ENCODE measurements at places on chromosomes 2 and 18.

GRCh38 chr2:226683196-226683595, 116.4 kb downstream of the IRS1 start:
- DNase-seq = no peak

DNA sequence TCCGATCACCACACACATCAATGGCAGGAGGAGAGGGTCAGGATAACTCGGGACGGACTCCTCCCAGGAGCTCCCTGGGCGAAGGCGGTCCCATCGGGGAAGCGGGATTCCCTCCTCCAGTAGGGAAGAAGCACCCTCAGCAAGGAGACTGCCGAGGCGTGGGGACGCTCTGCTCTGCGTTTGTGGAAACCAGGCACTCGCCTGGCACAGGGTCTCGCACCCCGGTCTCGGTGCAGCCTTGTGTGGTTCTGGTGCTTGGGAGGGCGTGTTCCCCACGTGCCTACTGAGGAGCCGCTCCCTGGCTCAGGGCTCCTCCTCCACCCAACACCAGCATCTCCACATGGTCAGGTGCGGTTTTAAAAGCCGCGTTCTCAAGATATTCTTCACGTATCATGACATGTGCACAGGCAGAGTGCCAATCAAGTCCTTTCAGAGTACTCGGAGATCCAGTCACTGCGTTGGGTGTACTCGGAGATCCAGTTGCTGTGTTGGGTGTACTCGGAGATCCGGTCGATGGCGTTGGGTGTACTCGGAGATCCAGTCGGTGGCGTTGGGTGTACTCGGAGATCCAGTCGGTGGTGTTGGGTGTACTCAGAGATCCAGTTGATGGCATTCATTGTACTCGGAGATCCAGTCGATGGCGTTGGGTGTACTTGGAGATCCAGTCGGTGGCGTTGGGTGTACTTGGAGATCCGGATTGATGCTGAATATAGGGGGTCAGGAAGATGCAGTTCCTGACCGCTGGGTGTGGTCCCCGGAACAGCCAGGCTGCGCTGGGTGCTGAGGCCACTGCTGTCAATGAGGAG, 117.5 kb downstream of the RTP5 start:
- DNase-seq = no peak

- DNase-seq = no peak
Measured at GRCh38 chr2:149075853-149076252, 37.4 kb downstream of the LYPD6B start.

DNA sequence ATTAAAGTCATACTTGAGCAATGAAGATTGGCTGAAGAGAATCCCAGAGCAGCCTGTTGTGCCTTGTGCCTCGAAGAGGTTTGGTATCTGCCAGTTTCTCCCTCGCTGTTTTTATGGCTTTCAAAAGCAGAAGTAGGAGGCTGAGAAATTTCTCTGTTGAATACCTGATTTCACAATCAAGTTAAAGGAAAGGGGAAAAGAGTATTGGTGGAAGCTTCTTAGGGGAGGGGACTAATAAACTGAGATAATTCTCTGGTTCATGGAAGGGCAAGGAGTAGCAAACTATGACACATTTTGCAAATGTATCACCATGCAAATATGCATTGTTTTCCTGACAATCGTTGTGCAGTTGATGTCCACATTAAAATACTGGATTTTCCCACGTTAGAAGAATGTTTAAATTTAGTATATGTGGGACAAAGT, at the start of gene IL1B:
Gene IL1B, minus strand, starts transcription at position 85 of the 423 bp plus-strand sequence. CDS start 550 bp downstream, outside the sequence.
- DNase-seq = no peak

GRCh38 chr2:11938196-11938595, 191.8 kb downstream of the LPIN1 start:
- no peak for DNase-seq

GRCh38 chr2:2950403-2950952, 427.1 kb downstream of the EIPR1 start:
- DNase-seq = no peak

DNA sequence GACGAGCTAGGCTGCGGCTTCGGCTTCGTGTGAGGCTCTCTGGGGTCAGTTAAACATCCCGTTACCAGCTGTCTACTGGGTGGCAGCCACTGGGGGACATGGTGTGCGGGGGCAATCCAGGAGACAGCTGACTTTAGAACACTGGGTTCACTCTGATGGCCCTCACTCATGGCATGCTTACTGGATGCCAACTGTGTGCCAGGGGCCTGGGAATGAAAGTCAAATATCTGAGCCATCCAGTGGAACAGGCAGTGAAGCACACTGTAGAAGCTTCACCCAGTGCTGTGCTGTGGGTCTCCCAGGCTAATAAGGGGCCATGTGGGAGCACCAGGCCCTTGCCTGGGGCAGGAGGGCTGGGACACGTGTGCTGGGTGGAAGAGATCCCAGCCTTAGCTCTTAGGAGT, 48.3 kb downstream of the GLI2 start:
- DNase-seq = peak; percentile 54

DNA sequence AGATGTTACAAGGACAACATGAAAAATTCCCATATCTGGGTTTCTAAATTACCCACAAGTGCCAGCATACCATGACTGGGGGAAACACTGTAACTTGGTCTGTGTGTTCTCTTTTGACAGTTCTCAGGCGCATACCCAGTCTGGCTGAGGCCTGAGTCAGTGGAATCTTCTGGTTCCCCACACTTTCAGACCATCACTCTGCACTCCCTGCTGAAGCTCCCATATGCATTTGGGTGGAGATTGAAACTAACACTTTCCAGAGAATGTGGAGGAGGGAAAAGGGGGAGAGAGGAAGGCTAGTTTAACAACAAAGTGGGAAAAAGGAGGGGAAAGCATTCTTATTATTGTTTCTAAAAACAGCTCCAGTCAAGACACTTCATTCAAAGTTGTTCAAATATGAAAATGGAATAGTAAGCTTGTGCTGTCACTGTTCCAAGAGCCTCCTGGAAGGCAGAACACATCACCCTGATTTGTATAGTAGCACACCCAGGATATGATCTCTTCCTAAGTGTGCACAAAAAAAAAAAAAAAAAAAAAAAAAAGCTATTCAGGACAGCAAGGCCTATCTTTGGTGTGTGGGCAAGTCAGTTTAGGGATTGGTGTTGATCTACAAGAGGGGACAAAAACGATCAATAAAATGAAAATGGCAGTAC, 48.1 kb upstream of the CTIF start:
- DNase-seq = no peak

GRCh38 chr2:47179388-47179787, 24.3 kb upstream of the STPG4 start:
- no peak for DNase-seq

DNA sequence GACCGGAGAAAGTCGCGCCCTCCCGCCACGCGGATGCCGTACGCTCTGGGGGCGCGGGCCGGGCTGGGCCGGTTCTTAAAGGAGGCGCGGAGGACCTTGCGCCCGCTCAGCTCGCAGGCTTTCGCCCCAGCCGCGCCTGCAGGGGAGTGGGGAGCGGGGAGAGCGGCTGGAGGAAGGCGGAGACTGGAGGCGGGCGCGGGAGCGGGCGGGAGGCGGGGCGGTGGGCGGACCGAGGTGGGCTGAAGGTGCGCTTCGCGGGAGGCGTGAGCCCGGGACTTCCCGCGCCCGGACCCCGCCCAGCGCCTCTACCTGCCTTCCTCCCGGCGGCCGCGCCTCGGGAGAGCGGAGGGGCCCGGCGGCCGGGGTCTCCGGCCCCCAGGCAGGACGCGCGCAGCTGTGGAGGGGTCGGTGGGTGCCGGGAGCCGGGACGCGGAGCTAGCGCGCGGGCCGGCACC, at the start of gene ADRA2B:
Gene ADRA2B, minus strand, starts transcription at position 148 of the 455 bp plus-strand sequence. CDS start 422 bp downstream, outside the sequence.
- DNase-seq = peak; percentile 28

DNA sequence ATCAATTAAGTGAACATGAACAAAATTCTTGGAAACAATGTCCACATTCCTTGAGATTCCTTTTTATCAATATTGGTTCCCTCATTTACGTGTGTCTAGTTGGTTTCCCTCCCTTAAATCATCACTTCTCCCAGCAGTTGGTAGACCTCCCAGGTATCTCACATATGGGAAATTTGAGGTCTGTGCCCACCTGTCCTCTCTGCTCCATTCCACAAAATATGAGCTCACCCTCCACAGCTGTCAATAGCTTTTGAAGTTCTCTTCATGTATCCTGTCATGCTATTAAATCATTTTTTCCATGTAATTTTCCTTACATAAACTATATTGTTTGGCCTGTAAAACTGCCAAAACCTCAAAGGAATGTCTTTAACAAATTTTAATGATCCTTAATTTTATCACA, 992.2 kb upstream of the ACVR2A start:
- no peak for DNase-seq

- DNase-seq = no peak
Measured at GRCh38 chr2:202566286-202566685, 68.5 kb upstream of the FAM117B start.

GRCh38 chr2:101442667-101443061, 32.2 kb downstream of the RFX8 start:
- no peak for DNase-seq

DNA sequence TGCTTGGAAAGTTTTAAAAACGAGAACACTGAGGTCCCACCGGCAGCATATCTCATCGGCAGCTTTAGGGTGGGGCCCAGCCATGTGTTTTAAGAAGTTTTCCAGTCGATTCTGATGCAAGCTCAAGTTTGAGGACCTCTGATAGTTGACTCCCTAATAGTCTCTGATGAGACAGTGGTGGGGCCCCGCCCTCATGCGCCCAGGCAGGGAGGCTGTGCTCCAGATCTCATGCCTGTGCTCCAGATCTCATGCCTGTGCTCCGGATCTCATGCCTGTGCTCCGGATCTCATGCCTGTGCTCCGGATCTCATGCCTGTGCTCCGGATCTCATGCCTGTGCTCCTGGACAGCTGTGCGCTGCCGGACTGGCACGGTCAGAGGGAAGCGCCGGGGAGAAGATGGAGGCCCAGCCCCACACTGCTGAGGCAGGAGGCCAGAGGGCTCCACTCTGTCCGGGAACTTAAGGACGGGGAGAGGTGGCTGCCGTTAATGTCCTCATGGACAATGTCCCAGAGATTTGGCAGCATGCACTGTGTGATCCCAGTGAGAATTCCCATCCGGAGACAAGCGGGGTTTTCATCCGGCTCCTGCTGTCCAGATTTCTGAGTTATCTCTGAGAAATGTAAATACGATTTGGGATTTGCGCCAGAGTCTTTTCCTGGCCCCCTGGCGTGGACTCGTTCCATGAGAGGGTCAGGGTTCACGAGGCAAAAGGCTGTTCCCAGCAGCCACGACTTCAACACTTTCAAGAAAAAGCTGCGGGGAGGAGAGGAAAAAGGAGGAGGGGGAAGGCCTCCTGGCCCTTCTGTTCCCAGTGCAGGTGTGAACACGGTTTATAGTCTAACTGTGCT, 9.4 kb upstream of the COLEC11 start:
- peak; percentile 54 for DNase-seq

GRCh38 chr2:25592766-25593292, 80.5 kb downstream of the DTNB start:
- DNase-seq = no peak

DNA sequence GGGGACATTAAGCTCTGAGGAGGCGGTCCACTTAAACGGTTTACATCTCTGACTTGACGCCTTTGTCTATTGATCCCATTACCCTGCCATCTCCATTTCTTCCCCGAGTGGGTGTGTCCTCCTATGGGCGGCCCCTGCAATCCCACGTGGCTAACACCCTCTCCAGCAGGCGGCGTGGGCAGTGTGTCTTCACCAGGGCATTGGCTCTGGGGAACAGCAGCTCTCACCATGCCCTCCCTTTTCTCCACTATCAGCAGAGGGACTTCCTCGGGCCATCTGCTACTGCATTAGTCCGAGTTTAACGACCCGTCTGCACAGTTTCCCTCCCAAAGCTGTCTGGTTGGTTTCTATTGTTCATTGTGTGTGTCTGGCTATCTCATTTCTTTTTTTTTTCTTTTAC, 511.9 kb upstream of the NRP2 start:
- DNase-seq = peak; percentile 47

DNA sequence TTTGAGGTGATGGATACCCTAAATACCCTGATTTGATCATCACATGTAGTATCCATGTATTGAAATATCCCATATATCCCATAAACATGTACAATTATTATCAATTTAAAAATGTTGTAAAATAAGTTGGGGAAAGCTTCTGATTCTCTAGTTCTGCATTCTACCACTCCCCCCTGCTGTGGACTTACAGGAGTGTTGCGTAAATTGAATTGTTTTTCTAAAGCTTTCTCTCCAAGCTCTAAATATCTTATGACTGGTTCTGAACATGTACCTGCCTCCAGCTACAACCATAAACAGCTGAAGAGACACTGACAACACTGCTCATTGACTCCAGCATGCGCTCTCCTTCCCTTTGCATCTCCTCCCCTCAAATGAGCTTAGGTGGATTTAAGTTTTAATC, 145.2 kb downstream of the MGAT5 start:
- DNase-seq = no peak

DNA sequence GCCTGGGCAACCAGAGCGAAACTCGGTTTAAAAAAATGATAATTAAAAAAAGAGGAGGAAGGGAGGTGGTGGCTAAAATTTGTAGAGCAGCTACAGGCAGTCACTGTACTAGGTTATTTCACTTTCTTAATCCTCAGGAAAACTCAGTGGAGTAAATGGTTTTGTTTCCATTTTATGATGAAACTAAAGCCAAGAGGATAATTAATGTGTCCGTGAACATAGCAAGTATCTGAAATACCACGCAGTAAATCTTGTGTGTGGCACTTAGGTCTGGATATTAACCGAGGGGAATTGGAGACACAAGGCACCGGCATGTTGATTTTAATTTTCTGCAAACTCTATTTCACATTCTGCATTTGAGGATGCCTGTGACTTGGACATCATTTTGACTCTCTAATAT, 14.5 kb downstream of the SH3BP4 start:
- no peak for DNase-seq

DNA sequence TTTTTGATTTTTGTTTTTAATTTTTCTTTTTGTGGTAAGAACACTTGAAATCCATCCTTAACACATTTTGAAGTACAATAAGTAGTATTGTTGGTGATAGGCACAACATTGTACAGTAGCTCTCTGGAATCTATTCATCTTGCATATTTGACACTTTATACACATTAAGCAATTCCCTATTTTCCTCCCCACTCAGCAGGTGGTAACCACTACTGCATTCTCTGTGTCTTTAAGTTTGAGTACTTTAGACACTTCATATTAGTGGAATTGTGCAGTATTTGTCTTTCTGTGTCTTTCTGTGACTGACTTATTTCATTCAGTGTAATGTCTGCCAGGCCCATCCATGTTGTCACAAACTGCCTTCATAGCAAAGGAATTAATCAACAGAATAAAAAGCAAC, 471.7 kb upstream of the CDH20 start:
- DNase-seq = no peak

All from BE2C (cell line).